CD8-positive, alpha-beta T cell (primary cell): ENCODE measurements at places on chromosomes 5 and 9.

- DNase-seq: no peak
Measured at GRCh38 chr5:176538989-176539384, 1.8 kb upstream of the RNF44 start.

DNA sequence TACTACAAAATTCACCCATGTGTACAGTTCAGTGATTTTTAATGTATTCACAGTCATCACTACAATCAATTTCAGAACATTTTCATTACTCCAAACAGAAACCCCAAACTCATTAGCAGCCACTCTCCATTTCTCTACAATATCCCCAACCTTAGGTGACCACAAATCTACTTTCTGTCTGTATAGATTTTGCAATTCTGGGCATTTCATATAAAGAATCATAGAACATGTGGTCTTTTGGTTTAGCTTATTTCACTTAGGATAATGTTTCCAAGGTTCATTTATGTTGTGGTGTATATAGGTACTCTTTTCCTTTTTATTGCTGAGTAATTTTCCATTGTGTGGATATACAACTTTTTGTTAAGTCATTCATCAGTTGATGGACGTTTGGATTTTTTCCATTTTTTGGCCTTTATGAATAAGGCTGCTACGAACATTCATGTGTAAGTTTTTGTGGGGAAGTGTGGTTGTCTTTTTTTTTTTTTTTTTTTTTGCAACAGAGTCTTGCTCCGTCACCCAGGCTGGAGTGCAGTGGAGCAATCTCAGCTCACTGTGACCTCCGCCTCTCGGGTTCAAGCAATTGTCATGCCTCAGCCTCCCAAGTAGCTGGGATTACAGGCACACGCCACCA is 54.5 kb downstream of the DOCK8 start:
- DNase-seq: no peak

DNA sequence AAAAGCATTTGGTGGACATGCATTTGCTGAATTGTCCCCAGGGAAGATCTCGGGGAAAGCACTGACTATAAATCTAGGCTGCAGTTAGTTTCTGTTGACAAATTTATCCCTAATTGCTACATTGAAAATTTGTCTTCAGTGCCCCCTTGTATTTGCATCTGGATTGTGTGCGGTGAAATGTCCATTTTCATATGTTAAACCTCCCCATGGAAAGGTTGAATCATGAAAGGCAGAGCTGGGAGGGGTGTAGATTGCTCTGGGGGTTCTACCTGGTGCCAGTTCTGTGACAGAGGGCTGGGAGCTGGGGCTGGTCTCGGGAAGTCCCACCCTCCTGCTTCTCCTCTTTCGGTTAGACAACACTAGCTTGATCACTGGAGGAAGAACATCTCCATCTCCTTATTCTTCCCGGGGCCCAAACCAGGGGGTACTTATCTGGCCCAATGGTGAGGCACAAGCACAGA is 101.9 kb downstream of the GADD45G start:
- DNase-seq: no peak

DNA sequence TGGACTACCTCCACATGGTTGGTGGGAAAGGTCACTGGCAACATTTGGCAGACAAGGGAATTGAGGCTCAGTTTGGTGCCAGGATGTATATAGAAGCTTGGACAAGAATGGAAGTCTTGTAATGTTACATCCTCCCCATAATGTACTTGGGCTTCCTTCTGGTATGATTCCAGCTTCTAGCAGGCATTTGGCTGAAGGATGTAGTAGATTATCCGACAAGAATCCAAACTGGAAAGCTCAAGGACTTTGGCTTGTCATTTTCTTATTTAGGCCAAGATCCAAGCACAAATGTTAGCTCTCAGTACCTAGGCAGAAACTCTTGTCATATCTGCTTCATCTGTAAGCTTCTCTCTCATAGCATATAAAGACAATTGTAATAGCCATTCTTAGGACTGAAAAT is 209.1 kb downstream of the MAPKAP1 start:
- DNase-seq: no peak

DNA sequence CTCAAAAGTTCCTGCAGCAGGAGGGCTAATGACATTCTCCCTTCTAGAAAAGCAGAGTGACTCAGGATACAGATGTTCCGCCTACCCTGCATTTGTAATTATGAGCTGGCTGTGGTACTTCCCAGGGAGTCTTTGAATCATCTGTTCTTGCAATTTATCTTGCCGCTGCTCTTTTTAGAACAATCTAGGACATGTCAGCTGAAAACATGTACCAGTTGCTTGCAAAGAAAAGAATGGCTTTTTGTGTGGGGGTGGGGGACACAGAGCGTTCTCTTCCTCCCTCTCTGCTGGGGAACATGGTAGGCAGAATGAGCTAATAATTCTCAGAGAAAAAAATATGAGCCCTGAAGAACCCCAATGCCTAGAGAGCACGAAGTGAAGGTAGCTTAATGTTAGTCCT is 51.7 kb upstream of the TUT7 start:
- no peak for DNase-seq

GRCh38 chr5:139692679-139693308 is 44.6 kb downstream of the CXXC5 start:
- DNase-seq: peak; percentile 20

- DNase-seq: no peak
Measured at GRCh38 chr5:121969660-121970295, 8.0 kb downstream of the SRFBP1 start.

GRCh38 chr5:154993461-154993860 is 20.1 kb upstream of the KIF4B start:
- no peak for DNase-seq

DNA sequence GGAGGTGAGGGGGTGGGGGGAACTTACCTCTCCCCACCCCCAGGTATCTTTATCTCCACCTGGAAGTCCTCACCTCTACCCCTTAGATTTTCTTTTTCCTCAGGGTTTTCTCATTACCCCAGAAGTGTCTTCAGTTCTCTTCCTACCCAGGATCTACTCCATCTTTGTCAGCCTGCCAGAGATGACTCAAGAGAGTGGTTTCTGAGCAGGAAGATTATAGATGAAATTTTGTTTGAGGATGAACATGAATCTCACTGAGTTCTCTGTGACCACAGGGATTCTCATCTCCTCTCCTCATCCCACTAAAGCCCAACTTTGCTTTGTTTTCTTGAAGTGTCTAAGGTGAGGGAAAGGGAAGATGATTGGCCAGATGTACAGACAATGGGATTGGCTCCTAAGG is 5.2 kb upstream of the HINT2 start:
- no peak for DNase-seq

GRCh38 chr5:168737066-168737465 is 157.9 kb upstream of the PANK3 start:
- no peak for DNase-seq

GRCh38 chr5:154092356-154093141 is 53.8 kb downstream of the MFAP3 start:
- no peak for DNase-seq

GRCh38 chr5:160442824-160443431 is 21.3 kb downstream of the PTTG1 start:
- no peak for DNase-seq

DNA sequence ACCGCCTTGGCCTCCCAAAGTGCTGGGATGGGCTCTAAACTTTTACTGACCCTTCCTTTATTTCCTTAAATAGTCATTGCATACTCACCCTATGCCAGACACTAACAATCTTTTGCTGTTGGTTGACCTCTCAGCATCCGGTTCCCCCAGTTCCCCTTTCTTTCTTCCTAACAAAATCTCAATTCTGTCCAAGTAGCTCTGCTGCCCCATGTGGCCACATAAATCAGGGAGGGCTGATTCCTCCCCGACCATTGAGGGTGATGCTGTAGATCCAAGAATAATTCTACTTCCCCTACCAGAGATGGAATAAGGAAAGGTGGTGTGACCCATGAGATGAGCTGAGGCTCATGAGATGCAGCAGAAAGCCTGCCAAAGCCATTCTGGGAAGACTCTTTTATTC is 315.3 kb upstream of the MSX2 start:
- no peak for DNase-seq

DNA sequence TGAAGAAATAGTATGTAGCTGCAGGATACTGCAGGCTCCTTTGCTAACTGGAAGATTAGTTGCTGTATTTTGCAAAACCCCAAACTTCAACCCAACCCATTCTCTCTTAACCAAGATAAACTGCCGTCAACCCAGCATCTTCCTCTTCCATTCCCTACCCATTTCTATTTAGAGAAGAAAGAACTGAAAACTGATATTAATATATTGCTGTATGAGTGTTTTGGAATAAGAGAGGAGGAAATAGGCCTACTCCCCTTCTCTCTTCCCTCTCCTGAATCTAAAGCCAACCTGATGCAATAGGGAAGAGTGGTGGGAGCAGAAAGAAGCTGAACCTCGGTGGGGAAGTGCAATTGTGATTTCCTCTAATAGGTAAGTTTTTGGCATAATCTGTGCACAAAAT is 83.7 kb downstream of the TMEM215 start:
- DNase-seq: no peak

GRCh38 chr5:122498163-122498562 is 186.1 kb downstream of the SNCAIP start:
- DNase-seq: no peak

- no peak for DNase-seq
Measured at GRCh38 chr9:35566417-35566816, 38.6 kb upstream of the TESK1 start.

DNA sequence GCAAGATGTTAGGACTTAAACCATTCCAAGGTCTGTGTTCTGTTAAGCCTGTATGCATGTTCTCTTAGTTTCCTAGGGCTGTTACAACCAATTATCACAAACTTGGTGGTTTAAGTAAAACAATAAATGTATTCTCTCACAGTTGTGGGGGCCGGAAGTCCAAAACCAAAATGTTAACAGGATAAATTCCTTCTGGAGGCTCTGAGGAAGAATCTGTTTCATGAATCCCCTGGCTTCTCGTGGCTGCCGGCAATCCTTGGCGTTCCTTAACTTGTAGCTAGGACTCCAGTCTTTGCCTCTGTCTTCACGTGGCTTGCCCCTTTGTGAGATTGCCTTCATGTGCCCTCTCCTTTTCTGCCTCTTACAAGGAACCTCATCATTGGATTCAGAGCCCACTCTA is 30.4 kb downstream of the FEM1C start:
- no peak for DNase-seq

DNA sequence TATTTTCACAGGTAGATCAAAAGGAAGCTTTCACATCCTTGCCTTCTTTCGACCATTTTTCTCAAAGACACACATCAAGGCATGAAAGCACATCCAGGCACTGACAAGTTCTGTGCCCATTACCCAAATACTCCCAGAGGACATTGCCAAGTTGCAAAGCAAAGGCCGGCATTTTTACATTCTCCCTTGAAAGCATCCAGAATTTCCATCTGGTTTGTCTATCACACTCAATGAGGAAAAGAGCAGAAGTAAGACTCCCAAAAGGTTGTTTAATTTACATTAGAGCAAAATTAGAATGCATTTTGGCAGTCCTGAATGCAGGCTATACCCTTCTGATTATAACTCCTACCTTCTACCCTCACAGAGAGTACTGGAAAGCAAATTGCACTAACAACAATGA is 160.5 kb downstream of the EPB41L4A start:
- DNase-seq: no peak

DNA sequence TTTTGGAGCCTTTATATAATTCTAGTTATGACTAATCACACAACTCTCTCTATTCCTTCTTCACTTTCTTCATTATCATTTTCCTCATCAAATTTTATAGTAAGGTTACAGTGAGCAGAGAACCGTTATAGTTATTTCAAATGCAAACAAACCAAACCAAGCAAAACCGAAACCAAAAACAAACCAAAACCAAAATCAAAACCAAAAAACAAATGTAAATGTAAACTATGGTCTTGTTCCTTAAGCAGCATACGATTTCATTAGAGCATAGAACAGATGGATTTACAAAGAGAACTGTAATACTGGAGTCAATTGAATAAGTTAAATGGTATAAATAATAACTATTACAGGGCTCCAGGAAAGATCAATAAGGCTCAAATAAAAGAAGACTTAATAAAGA is 447.1 kb downstream of the LRRC70 start:
- DNase-seq: no peak

- no peak for DNase-seq
Measured at GRCh38 chr9:26321935-26322334, 570.7 kb downstream of the CAAP1 start.

DNA sequence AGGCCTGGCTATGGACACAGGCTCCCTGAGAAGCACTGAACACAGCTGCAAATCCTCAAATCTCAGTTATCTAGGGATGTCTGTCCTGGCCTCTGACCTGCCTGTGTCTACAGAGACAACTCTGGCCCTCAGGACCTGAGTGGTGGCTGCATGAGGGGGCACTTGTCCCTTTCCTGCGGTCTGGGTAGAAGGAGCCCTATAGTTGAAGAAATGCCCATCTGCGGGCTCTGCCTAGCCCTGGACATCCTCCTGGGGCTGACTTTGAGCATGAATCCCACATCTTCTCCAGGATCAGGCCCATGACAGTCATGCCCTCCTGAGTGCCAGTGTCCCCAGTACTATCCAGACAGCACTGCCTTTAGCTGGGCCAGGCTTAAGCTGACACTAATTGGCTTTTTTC is 10.0 kb downstream of the DNAJB5 start:
- DNase-seq: no peak

- no peak for DNase-seq
Measured at GRCh38 chr5:158007336-158007735, 148.4 kb upstream of the CLINT1 start.

- no peak for DNase-seq
Measured at GRCh38 chr5:128913551-128913950, 51.7 kb upstream of the SLC27A6 start.

- no peak for DNase-seq
Measured at GRCh38 chr5:54180630-54181031, 129.7 kb downstream of the ARL15 start.

DNA sequence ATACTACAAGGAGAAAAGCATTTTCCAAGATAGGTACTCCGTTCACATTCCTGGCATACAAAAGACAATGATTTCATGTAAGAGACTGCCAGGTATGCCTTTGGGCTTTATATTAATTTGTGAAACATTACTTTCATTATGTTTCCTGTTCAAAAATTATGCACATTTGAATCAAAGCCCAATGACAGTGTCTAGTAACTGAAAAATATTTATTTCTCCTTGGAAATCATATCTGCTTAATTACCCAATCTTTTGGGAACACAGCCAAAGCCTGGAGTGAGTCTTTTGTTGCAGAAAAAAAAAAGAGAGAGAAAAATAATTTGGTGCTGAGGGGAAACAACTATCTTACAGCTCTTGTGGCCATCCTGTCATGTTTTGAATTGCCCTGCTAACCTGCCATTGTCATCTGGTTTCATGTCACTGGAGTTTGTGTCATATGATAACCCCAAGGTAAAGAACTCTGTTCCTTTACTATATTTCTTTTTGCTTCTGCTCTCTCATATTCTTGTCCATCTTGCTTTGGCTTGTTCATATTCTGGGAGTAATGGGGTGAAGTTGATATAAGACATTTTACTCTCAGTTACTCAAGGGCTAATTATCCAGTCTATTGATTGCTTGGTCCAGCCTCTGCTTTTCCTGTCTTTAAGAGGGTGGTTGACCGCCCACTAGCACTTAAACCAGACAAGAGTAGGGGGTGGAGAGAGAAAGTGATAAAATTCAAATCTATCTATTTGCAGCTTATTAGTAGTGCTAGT is 238.3 kb upstream of the NUDT12 start:
- no peak for DNase-seq

GRCh38 chr9:79665931-79666330 is 94.2 kb downstream of the TLE4 start:
- DNase-seq: no peak
